Renal cortex interstitium (tissue), 15 donors: ENCODE measurements at places on chromosomes 11 and 22. TPM values are rescaled to one million over a fixed set of nuclear protein-coding genes. Genes with fewer than 3 reads are reported as not detected.

SIK3 gene
- 34.7 TPM for polyA plus RNA-seq

FGF19 gene
- 0.93 TPM for polyA plus RNA-seq

ANO5 gene
- 6.3 TPM for polyA plus RNA-seq

OR9G1 gene
- polyA plus RNA-seq: not detected

OR8G5 gene
- not detected for polyA plus RNA-seq

SDHD gene
- polyA plus RNA-seq: 185 TPM

MIAT gene
- 0.47 TPM for polyA plus RNA-seq

OR8D4 gene
- polyA plus RNA-seq: 0.05 TPM

KCNK7 gene
- 0.33 TPM for polyA plus RNA-seq

ZFP91 gene
- 58.3 TPM for polyA plus RNA-seq

SYT9 gene
- polyA plus RNA-seq: 4.8 TPM

SUN2 gene
- 72.6 TPM for polyA plus RNA-seq

SCUBE2 gene
- polyA plus RNA-seq: 6.3 TPM

GSTT2 gene
- polyA plus RNA-seq: 1.8 TPM

C11orf52 gene
- polyA plus RNA-seq: 9.3 TPM

FAM180B gene
- polyA plus RNA-seq: 0.50 TPM

CRYBB2 gene
- 0.32 TPM for polyA plus RNA-seq

CBX7 gene
- polyA plus RNA-seq: 7.1 TPM

SC5D gene
- polyA plus RNA-seq: 67.4 TPM

PRRG4 gene
- 6.5 TPM for polyA plus RNA-seq
